Stimulated activated CD4-positive, alpha-beta T cell treated with anti-CD3 and anti-CD28 coated beads, Interleukin-4, amount 100 ng/mL, for 24 hours (primary cell): ENCODE measurements at places on chromosomes 13 and 19.

- no peak for DNase-seq
These were observed 1.5 kb downstream of the FUT1 start for GRCh38 chr19:48750771-48751504.

DNA sequence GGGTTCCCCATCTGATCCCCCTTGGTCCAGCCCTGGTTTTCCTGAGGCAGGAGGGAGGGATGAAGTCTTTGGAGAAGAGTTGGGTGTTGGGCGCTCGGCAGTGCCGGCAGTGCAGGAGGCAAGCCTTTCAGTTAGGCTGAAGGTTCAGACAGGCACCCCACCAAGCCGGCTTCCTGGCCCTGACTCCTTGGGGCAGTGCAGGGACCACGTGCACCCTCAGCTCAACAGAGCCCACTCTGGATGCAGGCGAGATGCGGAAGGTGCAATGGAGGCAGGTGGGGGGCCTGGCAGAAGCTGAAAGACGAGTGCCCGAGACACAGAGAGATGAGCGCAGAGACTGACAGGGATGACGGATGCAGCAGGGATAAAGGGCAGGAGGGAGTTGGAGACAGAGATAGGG, 11.1 kb downstream of the MAMSTR start:
- no peak for DNase-seq

GRCh38 chr19:33399081-33399744, 25.7 kb downstream of the CEBPG start:
- no peak for DNase-seq

GRCh38 chr13:85108356-85108755, 690.9 kb downstream of the SLITRK6 start:
- no peak for DNase-seq

GRCh38 chr19:55097864-55098715, 19.3 kb downstream of the PPP1R12C start:
- DNase-seq = no peak

DNA sequence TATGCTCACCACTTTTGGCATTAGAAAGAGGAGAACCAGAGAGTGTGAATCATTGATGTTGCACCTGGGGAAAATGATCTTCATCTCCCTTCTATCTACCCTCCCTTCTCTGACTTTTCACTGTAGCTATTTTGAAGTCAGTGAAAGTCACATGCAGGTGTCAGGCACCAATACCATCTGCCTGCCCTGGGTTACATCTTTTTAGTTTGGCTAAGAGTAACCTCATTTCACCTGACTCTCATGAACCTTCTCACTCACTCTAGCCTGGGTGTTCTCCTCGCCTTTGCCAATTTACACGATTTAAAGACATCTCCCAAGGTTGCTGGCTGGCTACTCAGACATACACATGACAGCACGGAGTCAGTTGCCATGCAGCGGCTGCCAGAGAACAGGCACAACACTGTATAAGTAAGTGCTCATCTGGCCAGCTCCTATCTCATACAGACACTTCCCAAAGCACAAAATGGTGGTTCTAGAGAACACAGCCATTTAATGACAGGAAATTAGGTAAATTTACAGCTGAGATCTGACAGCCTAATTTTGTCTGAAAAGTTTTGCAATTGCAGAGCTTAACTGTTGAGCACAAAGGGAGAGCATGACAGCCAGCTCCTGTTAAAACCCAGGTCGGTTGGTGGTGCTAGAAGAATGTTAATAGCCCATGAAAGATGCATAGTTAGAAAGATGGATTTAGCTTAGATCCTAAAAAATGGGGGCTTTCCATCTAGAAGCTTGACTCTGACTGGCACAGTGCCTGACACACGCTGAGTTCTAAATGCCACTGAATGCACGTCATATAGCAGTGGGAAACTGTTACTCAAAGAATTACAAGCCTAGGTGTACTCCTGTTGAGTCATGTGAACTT, 32.5 kb downstream of the LCP1 start:
- DNase-seq = peak; percentile 34

DNA sequence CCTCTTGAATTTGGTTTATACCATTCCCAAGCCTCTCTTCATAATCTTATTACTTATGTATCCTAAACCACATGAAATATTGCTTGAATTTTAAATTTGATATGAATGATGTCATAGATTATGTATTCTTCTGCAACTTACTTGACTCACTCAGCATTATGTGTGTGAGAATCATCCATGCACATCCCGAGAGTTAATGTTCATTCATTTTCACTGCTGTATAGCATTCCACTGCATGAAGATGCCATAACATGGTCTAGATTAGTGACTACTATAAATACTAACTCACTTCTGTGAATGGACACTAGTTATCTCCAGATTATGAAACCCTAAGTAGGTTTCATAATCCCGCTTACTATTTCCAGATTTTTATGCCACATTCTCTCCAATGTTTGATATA, 25.0 kb upstream of the RAP2A start:
- no peak for DNase-seq

- DNase-seq = no peak
These were observed 30.0 kb upstream of the ATP12A start for GRCh38 chr13:24650161-24650560.
